ENCODE measurements at places on chromosomes 7 and 10.

- DNase-seq: no peak
Observed at GRCh38 chr7:157497367-157497743, 160.6 kb downstream of the DNAJB6 start.

DNA sequence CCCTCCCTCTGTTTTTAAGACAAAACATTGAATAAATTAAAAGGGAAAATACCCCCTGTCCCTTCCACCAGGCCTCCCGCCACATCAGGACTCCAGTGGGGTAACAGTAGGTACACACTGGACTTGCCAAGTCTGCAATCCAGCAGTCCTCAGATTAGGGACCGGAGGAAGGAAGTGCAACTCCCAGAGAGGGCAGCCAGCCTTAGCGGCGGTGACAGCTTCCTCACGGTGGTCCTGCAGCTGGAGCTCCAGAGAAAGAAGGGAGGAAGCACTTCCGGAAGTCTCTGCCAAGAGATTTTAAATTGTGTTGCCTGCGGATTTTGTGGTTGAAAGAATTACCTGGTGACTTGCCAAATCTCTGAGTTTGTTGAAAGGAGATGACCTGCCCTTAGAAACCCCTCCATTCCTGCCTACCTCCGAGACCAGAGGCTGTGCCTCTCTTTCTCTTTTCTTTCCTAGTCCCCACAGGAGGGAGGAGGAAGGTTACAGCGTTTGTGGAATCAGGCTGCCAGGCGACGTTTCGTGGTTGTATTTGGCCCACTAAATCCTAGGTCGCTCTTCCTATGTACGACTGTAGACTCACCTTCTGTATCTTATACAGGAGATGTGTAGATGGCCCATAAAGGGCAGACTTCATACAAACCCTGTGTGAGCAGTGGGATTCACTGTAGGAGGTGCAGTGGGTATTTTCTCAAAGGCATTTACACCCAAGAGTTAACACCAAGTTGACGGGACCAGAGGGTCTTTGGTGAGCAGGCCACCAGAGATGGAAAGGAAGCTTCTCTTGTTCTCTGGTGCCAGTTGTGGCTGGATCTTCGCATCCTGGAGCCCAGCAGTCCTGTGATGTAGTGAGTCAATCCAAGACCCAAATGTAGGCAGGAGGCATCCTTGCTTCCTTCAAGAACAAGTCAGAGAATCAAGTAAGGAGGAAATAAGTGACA, 77.9 kb downstream of the INSIG1 start:
- no peak for DNase-seq

DNA sequence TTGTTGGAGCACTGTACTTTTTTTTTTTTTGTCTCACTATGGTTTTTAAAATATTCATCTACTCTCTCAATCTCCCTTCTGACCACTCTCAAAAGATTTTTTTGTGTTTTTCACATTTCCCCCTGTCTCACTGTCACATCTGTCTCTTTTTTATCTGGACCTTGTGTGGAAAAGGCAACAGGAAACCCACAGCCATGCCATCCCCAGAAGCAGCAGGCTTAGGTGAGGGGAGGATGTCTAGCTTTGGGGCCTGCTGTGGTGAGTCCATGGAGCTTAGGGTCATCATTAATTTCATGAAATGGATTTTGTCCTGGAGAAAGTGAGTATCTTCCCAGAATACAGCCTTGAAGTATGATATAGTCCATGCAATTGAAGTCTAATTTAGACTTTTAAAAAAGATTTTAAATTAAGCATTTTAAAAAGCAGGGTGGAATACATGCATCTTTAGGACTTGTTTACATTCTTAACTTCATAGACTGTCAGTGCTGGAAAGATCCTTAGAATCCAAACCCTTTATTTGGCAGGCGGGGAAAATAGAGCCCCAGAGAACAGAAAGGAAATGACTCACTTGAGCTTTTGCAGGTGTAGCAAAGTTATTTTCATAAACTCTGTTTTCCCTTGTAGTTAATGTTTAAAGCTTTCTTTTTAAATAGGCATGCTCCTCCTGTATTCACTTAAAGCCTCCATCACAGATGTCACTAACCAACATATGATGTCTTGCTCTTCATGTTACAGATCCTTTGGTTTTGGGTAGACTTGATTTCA, 25.1 kb downstream of the MINDY4 start:
- DNase-seq: no peak

- DNase-seq: no peak
Observed at GRCh38 chr10:50936335-50936734, 50.9 kb upstream of the A1CF start.

DNA sequence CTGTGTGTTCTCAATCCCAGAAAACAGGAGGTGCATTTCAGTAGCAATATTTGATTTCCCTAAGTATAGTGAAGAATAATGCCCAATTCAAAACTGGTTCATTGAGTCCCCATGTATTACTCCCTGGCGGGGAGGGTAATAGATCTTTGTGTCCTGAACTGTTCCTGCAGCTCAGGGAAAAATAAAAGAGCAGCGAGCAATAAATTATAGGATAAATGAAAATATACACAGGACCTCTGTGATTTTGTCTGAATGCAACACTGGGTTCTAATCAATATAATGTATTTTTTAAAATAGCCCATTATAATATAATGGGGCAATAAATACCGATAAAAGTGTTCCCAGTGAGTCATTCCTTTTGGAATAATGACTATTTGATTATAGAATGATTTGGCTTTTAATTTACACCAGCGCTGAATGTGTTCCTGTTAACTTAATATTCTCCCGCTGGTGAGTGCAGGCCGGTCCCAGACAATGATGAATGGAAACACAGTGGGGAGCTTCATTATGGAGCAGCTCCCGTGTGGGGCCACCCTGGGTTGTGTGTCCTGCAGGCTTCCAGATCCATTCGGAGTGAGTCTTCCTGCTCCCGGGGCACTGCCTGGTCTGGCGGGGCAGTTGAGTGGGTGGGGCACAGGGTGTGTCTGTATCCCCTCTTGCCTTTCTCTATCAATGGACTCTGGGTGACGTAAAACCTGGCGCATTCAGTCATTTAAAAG, 263.1 kb downstream of the ACTR3B start:
- no peak for DNase-seq

DNA sequence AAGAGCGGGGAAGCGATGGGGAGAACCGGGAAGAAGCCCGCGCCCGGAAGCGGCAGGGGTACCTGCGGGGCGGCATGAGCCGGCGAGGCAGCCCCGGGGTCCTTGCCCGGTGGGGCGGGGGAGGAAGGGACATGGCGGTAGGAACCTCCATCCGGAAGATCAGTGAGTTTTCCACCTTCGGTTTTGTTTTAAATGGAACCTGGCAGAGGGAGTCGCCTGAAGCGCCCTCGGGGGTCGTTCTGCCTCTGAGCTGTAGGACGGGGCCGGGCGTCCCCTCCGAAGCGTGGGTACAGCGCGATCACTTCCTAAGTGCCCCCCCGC, 471 bp downstream of the PFKP start:
- no peak for DNase-seq

DNA sequence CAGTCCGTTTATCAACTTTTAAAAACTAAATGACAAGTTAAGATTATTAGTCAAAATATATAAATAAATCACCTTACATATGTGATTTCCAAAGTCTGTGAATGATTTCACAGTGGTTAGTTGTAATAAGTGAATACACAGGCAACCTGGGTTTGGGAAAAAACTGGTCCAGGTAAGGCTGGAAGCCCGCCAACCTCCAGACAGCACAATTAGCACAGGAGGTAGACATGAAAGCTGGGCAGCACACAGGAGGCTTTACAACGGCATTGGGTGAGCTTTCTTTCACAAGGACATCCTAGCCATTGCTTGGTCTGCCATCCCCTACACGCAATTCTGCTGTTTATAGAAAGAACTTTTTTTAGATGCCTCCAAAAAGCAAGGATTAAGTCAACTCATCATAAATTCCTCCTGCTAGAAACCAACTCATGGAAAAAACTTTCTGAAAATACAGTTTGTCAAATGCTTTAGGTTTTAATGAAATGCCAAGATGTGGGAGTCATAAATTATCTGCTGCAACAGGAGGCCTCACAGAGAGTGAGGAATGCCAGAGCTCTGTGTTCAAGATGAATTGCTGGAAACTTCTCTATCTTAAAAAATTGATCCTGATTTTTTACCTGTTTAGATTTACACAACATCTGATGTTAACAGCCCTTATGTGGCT, 346.8 kb upstream of the NFE2L3 start:
- no peak for DNase-seq

DNA sequence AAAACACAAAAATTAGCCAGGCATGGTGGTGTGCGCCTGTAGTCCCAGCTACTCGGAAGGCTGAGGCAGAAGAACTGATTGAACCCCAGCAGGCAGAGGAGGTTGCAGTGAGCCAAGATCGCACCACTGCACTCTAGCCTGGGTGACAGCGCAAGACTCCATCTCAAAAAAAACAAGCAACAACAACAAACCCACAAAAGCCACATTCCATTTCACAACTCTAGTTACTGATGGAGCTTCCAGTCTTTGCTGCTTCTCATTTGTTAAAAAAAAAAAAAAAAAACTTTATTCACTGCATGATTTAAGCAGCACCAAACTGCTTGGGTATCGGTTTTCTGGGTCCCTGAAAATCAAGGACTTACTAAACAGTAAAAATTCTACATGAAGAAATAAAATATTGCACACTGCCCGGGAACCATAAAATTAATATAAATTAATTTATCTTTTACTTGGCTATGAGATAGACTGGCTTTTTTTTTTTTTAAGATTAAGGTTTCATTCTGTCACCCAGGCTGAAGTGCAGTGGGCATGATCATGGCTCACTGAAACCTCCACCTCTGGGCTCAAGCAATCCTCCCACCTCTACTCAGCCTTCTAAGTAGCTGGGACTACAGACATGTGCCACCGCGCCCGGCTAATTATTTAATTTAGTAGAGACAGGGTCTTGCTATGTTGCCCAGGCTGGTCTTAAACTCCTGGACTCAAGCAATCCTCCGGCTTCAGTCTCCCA, 42.0 kb downstream of the SRPK2 start:
- no peak for DNase-seq

- DNase-seq: no peak
Observed at GRCh38 chr7:44783407-44783806, 13.1 kb upstream of the PPIA start.

- DNase-seq: no peak
Observed at GRCh38 chr10:30062090-30062489, 2.7 kb upstream of the JCAD start.

GRCh38 chr7:77903597-77903996, 105.0 kb downstream of the PHTF2 start:
- DNase-seq: no peak

DNA sequence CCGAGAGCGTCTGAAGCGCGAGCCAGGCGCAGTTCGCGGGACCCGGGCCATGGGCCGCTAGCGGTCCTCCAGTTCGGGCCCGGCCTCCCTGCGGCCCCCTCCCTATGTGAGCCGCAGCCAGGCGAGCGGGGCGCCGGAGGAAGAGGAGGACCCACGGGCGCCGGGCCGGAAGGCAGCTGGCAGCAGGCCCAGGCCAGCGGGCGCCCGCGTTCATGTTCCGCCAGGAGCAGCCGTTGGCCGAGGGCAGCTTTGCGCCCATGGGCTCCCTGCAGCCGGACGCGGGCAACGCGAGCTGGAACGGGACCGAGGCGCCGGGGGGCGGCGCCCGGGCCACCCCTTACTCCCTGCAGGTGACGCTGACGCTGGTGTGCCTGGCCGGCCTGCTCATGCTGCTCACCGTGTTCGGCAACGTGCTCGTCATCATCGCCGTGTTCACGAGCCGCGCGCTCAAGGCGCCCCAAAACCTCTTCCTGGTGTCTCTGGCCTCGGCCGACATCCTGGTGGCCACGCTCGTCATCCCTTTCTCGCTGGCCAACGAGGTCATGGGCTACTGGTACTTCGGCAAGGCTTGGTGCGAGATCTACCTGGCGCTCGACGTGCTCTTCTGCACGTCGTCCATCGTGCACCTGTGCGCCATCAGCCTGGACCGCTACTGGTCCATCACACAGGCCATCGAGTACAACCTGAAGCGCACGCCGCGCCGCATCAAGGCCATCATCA, 1.1 kb downstream of the ADRA2A start:
- no peak for DNase-seq

- no peak for DNase-seq
Observed at GRCh38 chr7:83866582-83866981, 217.6 kb upstream of the SEMA3E start.

- DNase-seq: no peak
Observed at GRCh38 chr10:63644418-63645142, 123.4 kb downstream of the REEP3 start.

DNA sequence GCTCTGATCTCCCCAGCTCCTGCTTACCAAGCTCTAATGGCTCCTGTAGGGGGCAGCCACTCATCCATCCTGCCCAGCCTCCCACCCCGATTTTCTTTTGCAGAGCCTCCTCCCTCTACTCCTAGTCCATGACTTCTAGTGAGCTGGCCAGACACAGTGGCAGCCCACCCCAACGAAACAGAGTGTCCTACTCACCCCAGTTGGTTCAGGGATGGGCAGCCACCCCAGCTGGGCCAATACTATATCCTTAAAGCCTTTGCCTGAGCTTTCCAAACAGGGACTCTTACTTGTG, 77.1 kb downstream of the GRID1 start:
- no peak for DNase-seq

DNA sequence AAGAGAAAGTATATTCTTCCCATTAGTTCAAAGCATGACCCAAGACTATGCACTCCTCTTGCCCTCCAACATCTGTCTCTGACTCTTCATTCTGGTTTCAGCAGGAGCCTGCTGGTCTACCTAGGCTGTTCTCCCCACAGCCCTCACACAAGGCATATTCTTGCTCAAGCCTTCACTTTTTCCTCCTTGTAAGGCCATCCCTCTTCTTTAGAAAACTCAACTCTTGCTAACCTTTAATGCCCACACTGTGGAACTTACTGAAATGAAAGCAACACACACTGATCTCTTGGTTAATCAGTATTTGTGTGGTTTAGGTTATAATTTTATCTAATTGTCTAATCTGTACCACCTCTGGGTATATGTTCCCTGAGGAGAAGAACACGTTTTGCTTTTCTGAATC, 75.8 kb downstream of the PRKCQ start:
- DNase-seq: no peak

DNA sequence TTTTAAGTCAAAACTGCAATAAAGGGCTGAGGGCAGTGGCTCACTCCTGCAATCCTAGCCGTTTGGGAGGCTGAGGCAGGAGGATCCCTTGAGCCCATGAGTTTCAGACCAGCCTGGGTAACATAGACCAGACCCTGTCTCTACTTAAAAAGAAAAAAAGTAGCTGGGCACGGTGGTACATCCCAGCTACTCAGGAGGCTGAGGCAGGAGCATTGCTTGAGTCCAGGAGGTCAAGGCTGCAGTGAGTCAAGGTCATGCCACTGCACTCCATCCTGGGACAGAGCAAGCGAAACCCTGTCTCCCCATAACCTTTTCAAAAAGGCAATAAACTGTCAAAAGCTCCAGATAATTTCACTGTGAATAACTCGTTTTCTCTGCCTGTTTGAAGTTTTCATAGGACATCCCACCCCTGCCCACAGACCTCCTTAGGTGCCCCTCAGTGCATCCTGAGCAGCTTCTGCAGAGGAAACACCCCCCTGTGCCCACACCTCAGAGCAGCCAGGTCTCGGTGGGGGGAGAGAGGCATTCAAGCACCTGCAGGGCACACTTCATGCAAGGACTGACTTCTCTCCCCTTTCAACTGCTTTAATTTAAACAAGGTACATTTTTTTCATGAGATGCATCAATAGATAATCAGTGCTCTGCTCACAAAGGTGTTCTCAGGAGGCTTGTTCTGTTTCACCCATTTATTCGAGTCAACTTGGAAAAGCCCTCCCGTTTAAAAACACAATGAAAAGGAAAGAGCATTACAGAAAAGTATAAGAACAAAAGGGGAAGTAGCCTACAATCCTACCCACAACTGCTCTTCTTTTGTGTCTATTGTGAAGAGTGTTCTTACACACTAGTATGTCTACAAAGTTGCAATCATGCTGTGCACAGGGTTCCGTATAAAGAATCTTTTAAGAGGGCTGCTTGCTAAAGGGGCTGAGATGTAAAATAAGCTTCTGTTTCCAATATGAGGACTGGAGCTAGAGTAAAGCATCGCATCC, 104.9 kb downstream of the KMT2E start:
- no peak for DNase-seq

All from NCI-H1436 (cell line).